ENCODE measurements at places on chromosomes 5 and 9.

DNA sequence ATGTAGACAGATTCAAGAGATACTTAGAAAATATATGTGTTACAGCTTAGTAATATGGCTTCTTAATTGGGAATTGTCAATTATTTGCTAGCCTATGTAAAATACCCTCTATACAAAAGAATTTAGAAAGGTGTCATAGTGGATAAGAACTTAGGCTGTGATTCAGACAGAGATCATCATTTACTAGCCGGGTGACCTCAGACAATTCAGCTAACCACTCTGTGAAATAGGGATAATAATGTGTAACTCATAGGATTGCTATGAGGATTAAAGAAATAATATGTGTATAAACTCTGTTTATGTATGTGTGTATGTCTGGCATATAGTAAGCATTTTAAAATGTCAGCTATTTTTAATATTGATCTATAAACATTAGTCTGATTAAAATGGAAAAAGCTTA is 5.9 kb upstream of the LARS1 start:
- no peak for DNase-seq

- DNase-seq: no peak
Observed at GRCh38 chr5:173670791-173671120, 54.3 kb upstream of the BOD1 start.

GRCh38 chr9:109256336-109256735 is 64.5 kb downstream of the EPB41L4B start:
- no peak for DNase-seq

- DNase-seq: peak; percentile 56
Observed at GRCh38 chr9:94639061-94639998, at the start of gene FBP1. Gene FBP1 (minus strand): TSS chr9:94639518. CDS start chr9:94639310, 208 bp downstream.

DNA sequence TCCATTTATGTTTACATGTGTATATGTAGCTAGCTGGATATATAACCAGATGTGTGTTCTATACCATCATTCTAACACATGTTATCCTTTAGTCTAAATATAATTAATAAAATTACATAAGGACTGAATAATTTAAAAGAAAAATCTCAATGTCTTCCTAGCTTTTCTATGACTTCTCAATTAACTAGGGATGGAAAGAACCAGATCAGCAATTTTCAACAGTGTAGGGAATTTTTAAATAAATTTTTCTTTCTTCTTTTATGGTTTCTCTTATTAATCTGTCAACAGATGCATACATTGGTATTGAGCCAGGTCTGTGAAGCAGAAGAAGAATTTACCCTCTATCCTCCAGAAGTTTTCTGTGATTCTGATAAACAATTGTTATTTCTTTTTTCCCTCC is 2180.4 kb upstream of the C9orf72 start:
- DNase-seq: no peak

GRCh38 chr5:79318935-79319614 is 83.1 kb downstream of the JMY start:
- no peak for DNase-seq

DNA sequence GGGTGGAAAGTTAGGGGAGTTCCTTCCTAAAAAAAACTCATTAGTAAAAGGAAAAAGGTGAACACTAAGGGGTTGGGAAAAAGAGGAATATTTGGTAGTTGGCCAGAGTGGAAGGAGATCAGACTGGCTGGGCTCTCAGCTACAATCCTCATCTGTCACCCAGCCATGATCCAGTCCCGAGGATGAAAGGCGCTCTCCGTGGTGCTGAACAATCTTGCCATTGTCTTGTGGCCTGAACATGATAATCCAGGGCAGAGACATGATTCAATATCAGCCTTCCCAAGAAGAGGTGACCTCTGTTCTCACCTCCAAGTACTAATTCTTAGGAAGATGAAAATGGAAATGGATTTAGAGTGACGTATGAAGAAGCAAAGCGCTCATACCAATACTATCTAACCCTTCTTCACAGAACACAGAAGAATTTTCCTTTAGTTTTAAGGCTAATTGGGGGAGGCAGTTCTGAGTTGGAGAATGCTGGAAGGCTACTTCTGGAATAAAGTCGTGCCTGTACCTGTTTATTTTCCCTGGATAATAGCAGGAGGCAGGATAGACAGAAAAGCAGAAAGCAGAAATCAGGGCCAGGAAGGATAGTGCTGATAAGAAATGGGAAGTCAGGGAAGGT is 36.6 kb upstream of the MYORG start:
- DNase-seq: peak; percentile 28

GRCh38 chr9:32161720-32162119 is 222.7 kb upstream of the ACO1 start:
- peak; percentile 73 for DNase-seq

DNA sequence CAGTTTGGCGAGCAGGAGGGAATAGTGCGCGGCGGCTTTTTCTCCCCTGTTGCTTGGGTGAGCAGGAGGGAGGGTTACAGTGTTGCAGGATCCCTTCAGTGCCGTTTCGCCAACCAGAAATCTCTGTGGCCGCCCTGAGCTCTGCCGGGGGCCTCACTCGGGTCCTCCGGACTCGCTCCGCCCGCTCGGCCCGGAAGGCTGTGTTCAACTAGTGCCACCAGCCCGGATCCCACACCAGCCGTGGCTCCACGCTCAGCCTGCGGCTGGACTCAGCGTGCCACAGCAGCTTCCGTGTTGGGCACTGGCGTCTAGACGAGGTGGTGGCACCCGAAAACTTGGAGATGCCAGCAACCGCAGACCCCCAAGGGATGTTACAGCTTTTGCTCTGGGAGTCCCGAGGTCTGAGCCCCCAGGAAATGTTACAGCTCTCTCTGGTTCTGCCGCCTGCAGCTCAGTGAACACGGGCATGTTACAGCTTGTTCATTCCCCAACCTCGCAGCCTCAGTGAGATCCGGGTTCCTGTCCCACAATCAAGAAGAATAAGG is 16.0 kb upstream of the OR13C9 start:
- DNase-seq: no peak

- DNase-seq: no peak
Observed at GRCh38 chr5:40594811-40595210, 84.9 kb upstream of the PTGER4 start.

- no peak for DNase-seq
Observed at GRCh38 chr5:144463481-144464223, 293.0 kb downstream of the KCTD16 start.

DNA sequence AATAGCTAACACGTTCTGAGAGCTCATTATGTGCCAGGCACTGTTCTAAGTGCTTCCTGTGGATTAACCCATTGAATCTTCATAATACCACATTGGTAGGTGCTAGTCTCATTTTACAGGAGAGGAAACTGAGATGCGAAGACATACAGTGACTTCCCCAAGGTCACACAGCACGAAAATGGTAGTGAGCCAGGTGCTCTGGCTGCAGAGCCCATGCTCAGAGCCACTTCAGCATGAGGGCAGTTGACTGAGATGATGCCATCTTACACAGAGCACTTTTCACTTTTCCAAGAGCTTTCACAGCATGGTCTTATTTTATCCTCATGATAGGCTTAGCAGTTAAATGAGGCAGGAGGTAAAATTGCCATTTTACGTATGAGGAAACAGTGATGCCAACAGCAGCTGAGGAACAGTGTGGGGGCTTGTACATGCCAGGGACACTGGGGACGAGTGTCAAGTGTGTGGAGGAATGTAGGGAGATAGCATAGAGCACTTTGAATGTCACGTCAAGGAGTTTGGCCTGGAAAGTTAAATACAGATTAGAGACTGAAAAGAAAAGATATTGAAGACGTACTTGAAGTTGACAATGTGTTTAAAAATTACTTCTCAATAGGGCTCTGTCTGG is 180.0 kb downstream of the KIF4B start:
- DNase-seq: no peak

- peak; percentile 57 for DNase-seq
Observed at GRCh38 chr9:127805620-127806019, 2.9 kb downstream of the FPGS start.

- DNase-seq: no peak
Observed at GRCh38 chr9:23752859-23753258, 73.2 kb downstream of the ELAVL2 start.

DNA sequence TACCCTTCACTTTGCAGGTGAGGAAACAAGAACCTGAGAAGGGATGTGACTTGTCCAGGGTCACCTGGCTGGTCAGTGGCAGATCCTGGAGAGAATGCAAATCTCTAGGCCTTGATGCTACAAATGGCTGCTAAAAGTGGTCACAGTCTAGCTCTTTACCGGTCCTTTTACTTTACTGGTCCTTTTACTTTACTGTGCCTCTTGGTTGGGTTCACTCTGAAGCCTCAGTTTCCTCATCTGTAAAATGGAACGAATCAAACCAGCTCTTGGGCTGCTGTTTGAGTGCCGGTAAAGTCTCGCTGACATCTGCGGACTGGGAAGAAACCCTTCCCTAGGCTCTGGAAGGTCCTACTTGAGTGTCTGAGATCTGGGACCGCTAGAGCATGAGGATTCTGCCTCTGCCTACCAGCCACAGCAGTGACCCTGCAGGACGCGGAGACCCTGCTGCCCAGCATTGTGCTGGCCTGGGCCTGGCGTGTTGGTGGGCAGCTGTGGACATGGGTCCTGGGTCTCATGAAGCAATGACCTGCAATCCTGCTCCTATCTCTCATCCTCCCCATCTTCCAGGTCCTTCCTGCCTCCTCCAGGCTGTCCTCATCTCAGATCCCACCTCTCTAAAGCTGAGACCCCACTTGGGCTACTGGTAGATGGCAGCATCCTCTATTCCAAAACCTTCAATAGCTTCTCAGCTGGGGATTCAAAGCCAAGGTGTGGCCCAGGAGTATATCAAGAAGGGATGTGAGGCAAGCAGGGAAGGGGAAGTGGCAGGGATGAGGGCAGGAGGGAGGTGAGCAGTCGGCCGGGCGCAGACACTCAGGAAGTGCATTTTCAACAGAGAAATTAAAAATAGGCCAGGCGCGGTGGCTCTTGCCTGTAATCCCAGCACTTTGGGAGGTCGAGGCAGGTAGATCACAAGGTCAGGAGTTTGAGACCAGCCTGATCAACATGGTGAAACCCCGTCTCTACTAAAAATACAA is 13.3 kb downstream of the CORO2A start:
- no peak for DNase-seq

DNA sequence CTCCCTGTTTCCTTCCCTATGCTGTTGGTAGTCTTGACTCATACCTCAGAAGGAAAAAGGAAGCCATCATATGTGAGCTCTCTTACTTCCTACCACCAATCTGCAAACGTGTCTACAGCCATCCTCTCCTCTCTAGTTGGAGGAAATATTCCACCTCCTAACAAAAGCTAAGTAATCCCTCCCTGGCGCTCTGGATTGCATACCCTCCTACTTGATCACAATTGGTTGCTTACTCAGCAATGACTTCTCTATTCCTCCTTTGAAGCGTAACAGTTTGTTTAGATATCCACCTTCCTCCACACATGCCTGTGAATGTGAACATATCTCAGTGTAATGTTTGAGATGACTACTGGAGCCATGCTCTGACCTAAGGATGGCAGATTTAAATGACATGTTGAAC is 18.2 kb downstream of the RUSC2 start:
- DNase-seq: no peak

- DNase-seq: no peak
Observed at GRCh38 chr5:164561933-164562872, 1056.8 kb downstream of the MAT2B start.

DNA sequence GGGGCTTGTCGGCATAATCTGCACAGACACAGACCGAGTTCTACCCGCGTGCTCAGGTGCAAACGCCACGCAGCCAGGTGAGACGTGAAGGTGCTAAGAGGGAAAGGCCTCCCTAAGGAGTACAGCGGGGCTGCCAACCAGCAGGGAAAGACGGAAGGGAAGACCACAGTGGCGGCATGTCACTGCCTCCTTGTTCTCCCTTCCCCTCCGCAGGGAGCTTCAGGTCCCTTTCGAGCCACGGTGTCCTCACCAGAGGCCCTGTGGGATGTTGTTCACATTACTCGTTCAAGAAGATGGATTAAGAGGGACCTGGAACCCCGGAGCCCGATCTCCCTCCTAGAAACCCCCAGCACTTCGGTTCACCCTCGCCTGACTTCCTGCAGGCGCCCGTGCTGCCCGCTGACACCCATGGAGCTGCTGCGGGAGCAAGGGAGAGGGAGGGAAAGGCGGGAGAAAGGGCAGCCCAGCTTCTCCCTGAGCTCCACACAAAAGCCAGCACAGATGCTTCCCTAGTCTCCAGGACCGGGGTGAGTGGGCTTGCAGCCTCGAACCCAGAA is 686 bp downstream of the BRD9 start:
- peak; percentile 18 for DNase-seq

DNA sequence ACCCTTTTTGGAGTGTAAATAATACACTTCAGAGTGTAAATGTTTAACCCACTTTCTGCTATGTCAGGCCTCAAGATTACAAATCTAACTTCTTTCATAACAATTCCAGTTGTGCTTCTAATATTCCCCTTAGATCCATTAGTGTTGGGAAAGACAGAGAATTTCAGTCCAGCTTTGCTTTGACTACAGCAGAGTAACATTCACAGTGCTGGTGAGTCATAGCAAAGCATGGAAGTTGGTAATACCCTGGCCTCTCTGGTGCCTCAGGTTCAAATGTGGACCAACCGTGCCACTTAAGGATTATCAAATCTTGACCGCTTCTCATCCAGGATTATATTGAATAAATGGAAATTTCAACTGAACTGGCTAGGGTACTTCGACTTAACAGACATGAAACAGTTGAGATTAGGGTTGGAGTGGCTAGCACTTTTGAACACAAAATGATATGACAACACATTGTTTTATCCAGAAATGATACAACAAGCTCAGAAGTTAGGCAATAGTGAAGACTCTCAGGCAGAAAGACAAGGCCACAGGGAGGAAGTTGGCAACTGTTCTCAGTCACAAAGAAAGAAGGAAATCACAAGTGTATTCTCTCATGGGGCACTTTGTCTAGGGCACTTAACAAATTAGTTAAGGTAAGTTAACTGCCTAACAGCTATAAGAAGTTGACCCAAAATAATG is 24.4 kb upstream of the RASA1 start:
- peak; percentile 28 for DNase-seq

GRCh38 chr5:82635561-82636288 is 357.6 kb upstream of the RPS23 start:
- peak; percentile 5 for DNase-seq

GRCh38 chr5:79399046-79399445 is 114.9 kb downstream of the HOMER1 start:
- no peak for DNase-seq

DNA sequence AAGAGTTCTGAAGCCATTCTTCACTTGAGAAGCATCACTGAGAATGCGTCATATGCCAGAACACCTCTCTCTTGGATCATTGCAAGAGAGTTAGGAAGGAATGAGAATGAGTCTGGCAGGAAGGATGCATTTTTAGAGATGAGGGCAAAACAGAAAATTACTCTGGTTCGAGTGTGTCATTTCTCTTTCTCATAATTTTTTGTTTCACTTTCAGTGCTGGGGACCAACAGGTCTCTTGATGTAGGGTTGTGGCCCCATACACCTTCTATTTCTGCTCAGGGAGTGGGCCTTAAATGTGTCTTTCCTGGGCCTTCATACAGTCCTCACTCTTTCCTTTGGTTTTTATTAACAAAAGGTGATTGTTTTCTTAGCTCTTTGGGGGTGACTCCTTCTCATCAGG is 302.4 kb downstream of the NR3C1 start:
- DNase-seq: peak; percentile 70

GRCh38 chr5:2569176-2569575 is 182.3 kb downstream of the IRX2 start:
- DNase-seq: no peak

Data from GM12865 (cell line).